ENCODE measurements at places on chromosomes 2 and 18.

GRCh38 chr2:30408961-30409387 lies 38.1 kb upstream of the LCLAT1 start:
- DNase-seq = peak; percentile 86

- DNase-seq = no peak
Observed at GRCh38 chr18:73597832-73598615, 549.6 kb downstream of the FBXO15 start.

GRCh38 chr2:69437751-69438154 lies 518 bp upstream of the NFU1 start:
- peak; percentile 62 for DNase-seq

DNA sequence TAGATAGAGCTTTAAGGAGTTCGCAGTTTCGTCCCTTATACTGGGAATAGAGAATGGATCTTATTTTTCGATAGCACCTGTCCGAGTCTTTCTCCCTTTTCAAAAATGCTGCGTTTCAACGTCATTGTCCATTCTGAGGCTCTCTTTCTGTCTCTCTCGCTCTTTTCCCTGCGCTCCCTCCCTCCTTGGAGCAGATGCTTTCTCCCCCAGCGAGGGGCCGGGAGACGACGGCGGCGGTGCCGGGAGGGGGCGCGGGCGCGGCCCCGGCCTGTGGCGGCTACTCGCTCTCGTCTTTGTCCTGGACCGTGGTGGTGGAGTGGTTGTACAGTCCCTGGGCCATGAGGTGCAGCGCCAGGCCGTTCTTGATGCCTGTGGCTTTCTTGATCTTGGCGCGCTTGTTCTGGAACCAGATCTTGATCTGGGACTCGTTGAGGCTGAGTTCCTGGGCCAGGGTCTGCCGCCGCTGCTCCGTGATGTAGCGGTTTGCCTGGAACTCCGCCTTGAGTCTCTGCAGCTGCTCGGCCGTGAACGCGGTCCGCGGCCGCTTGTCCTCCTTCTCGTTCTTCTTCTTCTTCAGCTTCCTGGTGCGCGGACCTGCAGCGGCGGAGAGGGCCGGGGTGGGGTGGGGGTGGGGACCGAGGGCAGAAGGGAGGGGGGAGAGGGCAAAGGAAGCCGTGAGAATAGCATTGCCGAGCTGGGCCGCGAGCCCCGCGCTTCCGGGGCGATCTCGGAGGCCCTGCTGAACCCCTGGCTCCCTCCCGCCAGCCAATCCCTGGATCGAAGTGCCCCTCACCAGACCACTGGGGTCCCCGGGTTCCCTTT lies 4.6 kb downstream of the EN1 start:
- DNase-seq = no peak

GRCh38 chr2:219959471-219959870 lies 332.0 kb downstream of the SLC4A3 start:
- peak; percentile 65 for DNase-seq

DNA sequence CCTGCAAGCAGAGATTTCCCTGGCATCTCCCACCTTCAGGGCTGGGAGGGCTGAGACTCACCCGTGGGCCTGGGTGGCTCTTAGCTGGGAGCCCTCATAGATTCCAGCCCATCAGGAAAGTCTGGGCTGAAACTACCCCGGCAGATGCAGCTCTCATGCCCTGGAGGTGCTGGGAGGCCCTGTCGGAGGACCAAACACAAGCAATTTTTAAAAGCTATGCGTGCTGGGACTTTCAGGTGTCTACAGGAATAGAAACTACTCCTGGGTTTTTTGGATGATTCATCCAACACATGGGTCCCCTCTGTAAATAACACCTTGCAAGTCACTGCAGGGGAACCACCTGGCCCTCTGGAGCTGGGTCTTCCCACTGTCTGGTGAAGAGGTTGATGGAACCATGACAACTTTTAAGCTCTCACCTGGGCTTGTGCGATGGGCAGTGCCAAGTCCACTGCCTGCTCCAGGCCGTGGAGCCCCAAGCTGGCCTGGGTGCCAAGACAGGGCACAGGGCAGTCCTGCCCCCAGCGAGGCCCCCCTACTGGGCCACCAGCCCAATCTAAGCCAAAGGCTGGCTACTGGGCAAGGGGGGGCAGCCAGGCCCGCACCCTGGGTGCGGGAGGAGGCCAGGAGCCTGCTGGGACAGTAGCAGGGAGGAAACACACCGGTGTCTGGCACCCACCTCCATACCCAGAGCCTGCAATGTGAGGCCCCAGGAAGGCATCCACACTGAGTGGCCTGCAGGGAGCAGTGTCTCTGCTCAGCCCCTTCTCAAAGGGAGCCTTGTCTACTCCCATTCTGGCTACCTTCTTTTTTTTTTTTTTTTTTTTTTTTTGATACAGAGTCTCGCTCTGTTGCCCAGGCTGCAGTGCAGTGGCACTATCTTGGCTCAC lies 1.1 kb upstream of the GPR55 start:
- no peak for DNase-seq

GRCh38 chr2:218895326-218895725 lies 14.7 kb downstream of the WNT10A start:
- DNase-seq = no peak

DNA sequence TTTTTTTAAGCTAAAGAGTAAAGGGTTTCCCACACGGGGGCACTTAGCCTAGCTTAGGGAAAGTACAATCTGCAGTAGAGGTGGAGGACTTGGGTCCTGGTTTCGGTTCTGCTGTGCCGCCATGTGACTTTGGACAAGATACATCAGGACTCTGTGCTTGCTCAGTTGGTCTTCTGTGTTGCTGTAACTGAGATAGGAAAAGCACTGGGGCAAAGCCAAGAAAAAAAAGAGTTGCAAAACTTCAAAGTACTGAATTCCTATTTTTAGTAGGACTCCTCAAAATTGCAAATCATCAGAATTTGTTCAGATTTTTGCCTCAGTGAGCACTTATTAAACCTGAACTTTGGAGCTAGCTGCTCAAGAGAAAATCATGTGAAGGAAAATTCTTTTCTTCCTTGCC lies 96.3 kb upstream of the STON1 start:
- peak; percentile 23 for DNase-seq

GRCh38 chr2:66547118-66547517 lies 112.2 kb downstream of the MEIS1 start:
- DNase-seq = no peak

DNA sequence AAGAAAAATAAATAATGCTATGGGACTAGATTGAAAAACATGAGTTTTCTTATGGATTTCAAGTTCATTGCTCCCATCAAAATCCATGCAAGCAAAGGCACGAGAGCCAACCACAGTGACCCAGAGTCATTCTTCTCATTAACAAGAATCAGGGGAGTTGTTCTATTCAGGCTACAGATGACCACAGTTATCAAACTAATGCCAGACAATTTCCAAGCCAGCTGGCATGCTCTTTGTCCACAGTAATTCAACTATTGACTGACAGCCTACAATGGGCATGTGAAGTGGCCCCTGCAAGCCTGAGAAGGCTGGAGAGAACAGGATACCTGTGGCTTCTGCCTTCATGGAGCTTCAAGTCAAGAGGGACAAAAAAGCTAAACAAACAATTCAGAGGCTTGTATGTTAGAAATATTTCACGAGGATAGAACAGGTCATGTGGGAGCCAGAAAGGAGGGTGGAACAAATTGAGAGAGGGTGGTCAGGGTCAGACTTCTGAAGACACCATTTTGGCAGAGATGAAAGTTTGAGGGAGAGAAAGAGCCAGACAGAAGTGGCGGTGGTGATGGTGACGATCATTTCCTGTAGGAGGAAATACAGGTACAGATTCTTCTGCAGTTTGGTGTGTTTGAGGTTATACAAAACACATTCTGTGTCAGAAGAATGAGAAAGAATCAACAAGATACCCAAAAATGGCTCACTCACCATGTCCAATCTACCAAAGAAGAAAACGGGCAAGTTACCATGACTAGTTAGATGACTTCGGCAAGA lies 732.4 kb downstream of the RNF144A start:
- DNase-seq = no peak

DNA sequence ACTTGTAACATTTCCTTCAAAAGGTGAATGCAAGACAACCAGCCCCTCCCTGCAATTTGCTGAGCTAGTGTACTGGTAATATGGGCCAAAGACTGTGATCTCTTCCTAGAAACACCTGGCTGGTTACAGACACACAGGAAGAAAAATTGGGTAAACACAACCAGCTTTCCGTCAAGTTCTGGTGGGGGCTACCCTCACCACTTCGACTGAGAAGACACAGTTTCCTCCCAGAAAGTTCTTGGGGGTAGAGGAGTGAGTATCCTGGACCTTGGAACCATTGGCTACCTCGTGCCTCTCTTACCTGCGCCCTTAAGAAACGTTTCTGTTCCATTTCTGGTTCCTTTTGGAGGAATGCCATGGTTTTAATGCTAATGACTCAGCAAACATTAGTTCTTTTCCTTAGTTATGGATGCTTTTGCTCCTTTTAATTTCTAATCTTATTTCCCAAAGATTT lies 120.9 kb upstream of the DLX2 start:
- DNase-seq = no peak

DNA sequence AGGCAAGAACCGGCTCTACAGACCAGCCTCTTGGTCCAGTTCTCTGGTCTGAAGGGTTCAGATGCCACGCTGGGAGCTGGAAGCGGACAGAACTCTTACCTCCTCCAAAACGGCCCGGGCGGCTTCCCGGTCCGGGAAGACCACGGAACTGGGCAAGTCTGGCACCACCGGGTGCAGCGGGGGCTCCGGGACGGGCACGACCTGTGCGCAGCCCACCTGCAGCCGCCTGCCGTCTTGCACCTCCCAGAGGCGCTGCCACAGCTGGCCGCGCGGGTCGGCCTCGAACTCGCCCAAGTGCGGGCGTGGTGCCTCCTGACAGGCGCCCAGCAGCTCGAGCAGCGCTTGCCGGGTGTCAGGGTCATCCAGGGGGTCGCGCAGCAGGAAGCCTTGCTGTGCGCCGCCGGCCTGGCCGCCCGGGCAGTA lies 773 bp downstream of the CMPK2 start:
- DNase-seq = no peak

- peak; percentile 97 for DNase-seq
Observed at GRCh38 chr2:42964439-42965083, 172.2 kb upstream of the HAAO start.

DNA sequence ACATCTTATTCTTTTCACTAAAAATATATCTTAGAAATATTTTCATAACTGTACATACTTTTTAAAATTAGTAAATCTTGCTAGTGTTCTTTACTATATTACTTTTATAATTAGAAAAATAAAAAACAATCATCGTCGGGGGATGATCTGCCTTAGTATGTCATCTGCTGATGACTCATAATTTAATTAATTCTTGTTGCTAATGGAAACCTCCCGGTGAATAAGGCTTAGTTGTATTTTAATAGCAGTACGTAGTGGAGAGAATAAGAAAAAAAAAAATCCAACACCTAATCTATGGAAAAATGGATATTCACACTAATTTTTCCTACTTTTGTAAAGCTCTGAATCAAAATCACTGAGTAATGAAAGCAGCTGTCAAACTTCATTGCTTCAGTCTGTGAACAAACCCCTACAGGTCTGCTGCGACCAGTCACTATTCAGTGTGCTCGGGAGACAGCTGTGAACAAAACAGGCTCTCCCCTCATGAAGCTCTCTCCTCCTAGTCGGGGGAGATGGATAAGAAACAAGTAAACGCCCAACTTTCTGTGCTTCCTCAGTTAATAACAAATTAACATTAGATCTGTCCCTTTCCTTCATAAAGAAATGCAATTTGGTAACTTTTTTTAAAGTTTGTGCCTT lies 97.4 kb upstream of the UPP2 start:
- peak; percentile 69 for DNase-seq

DNA sequence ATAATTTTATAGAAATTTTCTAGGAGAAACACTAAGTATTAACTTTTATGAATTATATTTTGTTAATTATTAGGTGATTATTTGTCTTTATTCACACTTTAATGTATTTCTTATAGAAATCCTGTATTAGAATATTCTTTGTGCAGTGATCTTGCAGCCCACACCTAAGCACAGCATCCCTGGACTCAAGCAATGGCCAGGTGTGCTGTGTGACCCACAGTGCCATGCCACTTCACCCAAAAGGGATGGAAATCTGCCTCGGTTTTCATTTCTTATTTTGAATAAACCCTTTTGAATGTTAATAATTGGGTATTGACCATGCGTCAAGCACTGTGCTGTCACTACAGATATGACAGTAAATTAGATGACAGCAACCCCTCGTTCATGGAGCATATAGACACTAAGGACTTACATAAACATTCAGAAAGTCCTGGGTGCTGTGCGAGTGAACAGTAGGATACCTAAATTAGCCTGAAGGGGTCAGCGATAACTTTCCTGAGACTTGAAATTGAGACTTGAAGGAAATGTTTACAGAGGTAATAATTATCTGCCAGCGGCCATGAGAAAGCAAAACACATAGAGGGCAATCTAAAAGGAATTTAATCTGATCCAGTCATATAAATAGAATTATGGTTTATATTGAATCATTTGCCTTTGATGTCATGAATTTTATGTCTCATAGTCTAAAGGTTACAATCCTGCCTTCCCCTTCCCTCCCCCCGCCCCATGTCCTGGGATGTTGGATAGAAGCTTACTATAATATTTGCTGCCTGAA lies 52.7 kb upstream of the CALCRL start:
- peak; percentile 80 for DNase-seq

GRCh38 chr2:195057001-195057400 lies 600.0 kb upstream of the SLC39A10 start:
- no peak for DNase-seq

DNA sequence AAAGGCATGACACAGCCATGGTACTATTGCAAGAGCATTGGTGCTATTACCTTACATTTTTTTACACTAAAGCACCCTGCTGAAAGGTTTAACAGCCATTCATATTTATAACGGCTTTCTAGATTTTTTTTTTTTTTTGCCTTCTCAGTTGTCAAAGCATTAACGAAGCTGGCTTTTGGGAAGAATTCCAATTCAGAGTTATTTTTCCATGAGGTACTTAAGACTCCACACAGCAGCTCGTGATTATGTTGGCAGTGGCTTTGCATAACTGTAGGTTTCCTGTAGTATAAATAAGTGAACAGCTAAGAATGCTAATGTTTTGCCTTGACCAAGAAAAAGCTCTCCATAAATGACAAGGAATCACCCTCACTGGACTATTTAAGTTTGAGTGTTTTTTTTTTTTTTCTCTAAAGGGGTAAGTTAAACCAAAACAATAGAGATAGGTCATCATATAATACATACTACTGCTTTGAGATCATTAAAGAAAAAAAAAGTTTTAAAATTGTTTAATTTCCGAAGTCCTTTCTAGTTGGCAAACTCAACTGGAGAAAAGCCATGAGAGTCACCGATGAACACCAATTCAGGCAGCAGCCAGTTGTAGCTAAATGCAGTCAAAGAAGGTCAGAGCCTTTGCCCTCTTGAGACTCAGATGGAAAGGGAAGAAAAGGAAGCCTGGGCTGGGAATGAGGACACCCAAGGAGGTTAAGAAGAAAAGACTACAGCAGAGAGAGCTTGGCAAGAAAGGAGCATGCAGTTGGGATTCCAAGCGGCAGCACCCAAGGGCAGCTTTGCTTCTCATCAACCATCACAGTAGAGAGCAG lies 187.4 kb upstream of the NCKAP5 start:
- peak; percentile 59 for DNase-seq

DNA sequence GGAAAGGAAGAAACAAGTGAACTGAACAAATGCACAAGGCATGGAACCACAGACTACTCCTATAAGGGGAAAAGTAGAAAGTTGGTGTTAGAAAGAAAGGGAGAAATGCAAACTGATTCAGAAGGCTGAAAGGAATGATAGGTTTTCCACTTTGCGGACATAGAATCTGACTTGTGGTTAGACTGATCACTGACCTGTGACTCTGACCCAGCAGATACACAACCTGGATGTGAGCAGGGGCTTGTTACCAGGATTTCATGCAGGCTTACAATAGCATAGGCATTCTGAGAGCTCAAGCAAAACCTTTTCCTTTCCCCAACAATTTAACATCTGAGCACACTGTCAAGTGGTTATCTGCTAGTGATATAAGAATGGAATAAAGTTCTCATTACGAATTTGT lies 237.0 kb upstream of the CDH20 start:
- no peak for DNase-seq
